ENCODE measurements at places on chromosomes 16 and 17.
A peak's percentile ranks its signal among the peaks of the same experiment; 100 is the strongest.

GRCh38 chr17:64106918-64107317, 23.0 kb downstream of the ERN1 start:
- DNase-seq, result no peak

DNA sequence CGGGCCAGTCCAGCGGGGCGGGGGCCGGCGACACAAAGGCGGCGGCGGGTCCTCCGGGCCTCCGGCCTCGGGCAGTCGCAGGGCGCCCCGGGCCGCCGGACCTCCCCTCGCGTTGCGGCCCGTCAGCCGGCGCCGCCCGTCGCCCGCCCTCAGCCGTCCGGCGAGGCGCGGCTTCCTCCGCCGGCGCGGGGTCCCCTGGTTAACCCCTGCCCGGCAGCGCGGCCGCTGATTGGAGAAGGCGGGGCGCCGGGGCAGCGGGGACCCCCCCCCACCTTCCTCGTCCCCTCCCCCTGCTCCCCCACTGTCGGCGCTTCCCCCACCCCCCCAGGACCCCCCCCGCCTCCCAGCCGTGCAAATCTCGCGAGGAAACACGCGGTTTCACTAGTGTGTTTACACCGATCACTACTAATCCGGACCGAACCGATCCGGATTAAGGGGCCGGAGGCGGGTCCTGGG, at the start of gene TLK2:
TSS of gene TLK2 (plus strand) at position 402 of the 456 bp plus-strand sequence. CDS start 2,301 bp downstream, outside the sequence.
- peak; percentile 71 for DNase-seq

- DNase-seq, result no peak
Measured at GRCh38 chr17:21271454-21272183, 12.9 kb upstream of the MAP2K3 start.

- DNase-seq, result no peak
Measured at GRCh38 chr17:1076299-1076981, 79.5 kb downstream of the TIMM22 start.

- DNase-seq, result no peak
Measured at GRCh38 chr17:49471769-49472168, 23.3 kb upstream of the NGFR start.

DNA sequence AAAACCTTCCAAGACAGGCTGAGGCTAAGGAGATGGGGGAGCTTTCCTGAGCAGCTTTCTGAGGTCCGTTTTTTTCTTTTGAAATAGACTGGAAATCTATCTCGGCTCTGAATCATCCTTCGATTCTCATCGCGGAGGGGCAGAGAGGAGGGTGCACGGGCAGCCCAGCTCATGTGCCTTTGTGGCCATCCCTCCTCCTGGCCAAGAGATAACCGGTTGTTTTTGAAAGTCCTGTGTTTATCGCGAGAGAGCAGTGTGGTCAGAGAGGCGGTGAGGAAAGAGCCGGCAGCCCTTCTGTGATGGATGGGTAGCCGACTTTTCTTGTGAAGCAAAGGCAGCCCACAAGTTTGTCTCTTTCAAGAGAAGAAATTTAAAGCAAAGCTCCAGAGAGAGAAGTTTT, 191.6 kb downstream of the CCDC182 start:
- DNase-seq, result no peak

DNA sequence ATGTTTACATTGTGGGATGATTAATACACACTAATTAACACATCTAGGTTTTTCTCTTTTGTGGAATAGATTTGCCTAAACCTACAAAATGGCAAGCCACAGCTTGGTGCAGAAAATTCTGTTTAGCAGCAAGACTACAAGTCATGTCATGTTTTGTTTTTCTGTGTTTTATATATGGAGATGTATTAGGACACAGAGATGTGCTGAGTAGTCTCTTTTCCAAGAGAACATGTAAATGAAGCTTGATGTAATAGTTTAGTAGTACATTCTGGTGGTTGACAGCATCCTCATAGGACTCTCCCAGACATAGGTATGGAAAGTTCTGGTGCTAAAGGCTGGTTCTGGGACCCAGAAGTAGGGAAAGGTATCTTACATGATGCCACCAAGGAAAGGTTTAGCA, 1345.4 kb downstream of the CDH11 start:
- DNase-seq, result no peak

GRCh38 chr16:52976539-52977167, 76.0 kb downstream of the CHD9NB start:
- DNase-seq, result no peak

Data from stimulated activated CD8-positive, alpha-beta memory T cell treated with anti-CD3 and anti-CD28 coated beads, Interleukin-4, amount 100 ng/mL, for 24 hours (primary cell).